Stimulated activated naive B cell treated with anti-CD40 and anti-IgM and Interleukin-4, amounts not matched to agents 10 μg/mL and 1 μg/mL and 100 μg/mL, for 72 hours (primary cell): ENCODE measurements at places on chromosomes 1 and 21.

GRCh38 chr1:155226910-155227260, 18.4 kb downstream of the MTX1 start:
- DNase-seq = no peak

DNA sequence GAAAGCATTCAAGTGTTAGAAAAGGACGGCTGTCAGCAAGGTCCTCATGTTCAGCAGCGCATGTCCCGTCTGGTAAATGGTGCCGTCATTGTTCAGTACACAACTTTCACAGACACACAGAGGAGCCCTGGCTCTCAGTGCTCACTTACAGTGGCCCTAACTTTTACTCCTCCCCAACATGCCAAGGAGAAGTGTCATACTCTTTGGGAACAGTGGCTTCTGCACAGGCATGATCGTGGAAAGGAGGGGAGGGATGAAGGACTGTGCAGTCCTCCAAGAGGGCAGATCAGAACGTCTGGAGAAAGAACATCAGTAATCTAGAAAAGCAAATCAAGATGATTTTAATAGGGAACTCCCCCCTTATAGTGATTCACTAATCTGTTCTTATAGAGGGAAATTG, 3.8 kb upstream of the GRHL3 start:
- no peak for DNase-seq

GRCh38 chr1:159222075-159222865, 17.6 kb downstream of the ACKR1 start:
- DNase-seq = no peak

GRCh38 chr1:55375617-55376258, 160.6 kb upstream of the USP24 start:
- no peak for DNase-seq

GRCh38 chr1:235679005-235679404, 29.4 kb upstream of the GNG4 start:
- DNase-seq = no peak

DNA sequence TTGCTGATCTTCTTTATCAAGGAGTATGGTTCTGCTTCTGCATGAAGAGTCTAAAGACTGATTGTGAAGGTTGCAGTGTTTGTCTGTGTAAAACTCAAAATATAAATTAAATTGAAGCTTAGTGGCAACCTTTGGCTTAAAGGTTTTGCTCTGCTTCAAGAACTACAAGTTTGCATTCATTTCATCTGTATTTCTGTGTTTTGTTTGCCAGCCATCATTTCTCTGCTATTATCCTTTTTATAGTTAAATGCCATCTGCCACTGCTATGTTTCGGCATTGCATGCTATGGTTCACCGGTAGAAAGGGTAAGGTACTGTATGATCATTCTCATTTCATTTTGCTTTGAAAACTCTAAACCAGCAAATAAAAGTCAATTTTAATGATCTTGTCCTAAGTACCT, 52.9 kb downstream of the OSBPL9 start:
- no peak for DNase-seq

GRCh38 chr1:110211496-110212168, 1.5 kb downstream of the KCNC4 start:
- DNase-seq = peak; percentile 21

GRCh38 chr21:44894687-44895302, 21.3 kb upstream of the PTTG1IP start:
- DNase-seq = no peak

DNA sequence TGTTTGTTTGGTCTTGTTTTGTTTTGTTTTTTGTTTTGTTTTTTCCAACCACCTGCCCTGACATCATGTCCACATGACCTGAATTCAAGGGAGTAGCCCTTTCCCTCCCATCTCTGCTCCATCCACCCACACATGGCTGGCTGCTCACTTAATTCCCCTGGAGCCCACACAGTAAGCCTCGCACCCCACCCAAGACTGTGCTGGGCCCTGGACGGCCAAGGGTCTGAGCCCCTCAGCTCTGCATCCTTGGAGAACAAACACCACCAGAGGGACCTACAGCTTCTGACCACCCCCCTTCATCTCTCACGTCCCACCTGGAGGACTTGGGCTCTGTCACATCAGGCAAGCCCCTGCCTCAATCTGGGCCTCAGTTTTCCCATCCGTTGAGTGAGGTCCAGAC, 39.1 kb downstream of the MATN1 start:
- no peak for DNase-seq

GRCh38 chr21:32705139-32705538, 22.7 kb downstream of the SYNJ1 start:
- DNase-seq = no peak

- no peak for DNase-seq
These were observed 140.9 kb upstream of the HMCN1 start for GRCh38 chr1:185593271-185593670.

DNA sequence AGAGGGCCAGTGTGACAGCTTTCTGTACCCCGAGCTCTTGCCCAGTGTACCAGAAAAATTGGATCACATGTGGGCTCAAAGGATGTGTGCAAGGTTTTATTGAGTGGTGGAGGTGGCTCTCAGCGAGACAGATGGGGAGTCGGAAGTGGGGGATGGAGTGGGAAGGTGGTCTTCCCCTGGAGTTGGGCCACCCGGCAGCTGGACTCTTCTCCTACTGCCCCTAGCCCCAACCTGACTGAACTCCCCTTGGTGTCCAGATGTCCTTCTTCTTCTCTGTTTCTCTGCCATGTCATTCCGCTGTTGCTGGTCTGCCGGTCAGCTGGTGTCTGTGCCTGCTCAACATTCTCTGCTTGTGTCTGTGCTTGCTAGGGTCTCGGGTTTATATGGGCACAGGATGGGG, 217.9 kb downstream of the RRAGC start:
- no peak for DNase-seq

DNA sequence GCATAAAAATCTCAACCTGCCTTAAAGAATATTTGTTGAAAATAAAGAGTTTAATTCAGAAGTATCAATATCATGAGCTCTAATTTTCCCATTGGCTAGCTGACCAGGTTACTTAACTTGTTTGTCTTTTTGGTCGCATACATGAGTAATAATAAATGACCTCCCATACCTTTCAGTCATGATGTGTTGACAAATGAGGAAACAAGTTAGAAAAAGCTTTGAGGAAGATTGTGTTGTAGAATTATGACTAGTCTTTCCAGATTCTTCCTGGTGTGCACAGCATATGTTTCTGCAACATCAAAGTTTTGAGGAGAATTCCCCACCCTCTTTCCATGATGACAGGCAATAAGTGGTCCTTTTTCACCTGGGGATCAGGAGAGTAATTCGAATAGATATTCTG, 17.6 kb upstream of the PAPPA2 start:
- DNase-seq = no peak

- peak; percentile 68 for DNase-seq
These were observed 17.3 kb downstream of the CRYBG2 start for GRCh38 chr1:26336477-26337205.

- no peak for DNase-seq
These were observed 312.4 kb downstream of the PAPPA2 start for GRCh38 chr1:176775378-176775777.

DNA sequence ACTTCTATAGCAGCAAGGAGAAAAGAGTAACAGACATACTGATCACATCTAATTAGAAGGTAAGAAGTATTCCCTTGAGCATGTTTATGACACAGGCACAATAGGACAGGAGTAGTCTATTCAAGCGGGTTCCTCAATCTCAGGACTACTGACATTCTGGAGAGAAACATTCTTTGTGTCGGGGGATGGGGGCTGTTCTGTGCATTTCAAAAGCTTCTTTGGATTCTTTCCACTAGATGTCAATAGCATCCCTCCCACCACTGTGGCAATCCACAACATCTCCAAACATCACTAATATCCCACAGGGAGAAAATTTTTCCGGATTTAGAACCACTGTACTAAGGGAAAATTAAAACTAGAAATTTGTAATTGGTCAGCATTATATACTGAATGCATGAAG, 56.9 kb downstream of the ADAMTS5 start:
- DNase-seq = no peak
